Pulmonary artery endothelial cell (primary cell): ENCODE measurements at places on chromosomes 3 and 15. TPM values are rescaled to one million over a fixed set of nuclear protein-coding genes. Genes with fewer than 3 reads are reported as not detected.

Gene MBD4
- total RNA-seq, result 20.0 and 29.6 TPM in 2 replicates

Gene CMTM8
- total RNA-seq, result 2.6 and 2.8 TPM in 2 replicates

Gene TEX55
- not detected in 2 replicates for total RNA-seq

GRCh38 chr15:75151214-75152128, 50.2 kb upstream of the C15orf39 start:
- DNase-seq, result no peak

DNA sequence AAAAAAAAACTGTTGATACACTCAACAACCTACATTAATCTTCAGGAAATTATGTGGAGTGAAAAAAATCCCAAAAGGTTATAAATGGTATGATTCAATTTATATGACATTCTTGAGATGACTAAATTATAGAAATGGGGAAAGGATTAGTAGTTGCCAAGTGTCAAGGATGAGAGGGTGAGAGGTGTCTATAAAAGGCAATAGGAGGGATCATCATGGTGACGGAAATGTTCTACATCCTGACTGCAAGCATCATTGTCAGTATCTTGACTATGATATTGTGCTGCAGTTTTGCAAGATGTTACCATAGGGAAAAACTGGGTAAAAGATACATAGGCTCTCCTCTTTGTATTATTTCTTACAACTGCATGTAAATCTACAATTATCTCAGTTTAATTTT, 125.6 kb downstream of the FRMD5 start:
- no peak for DNase-seq

GRCh38 chr15:66772604-66773128, 70.6 kb downstream of the SMAD6 start:
- DNase-seq, result no peak

GRCh38 chr3:196236223-196236622, 19.9 kb downstream of the SLC51A start:
- DNase-seq, result no peak

GRCh38 chr3:140765246-140765645, 87.4 kb downstream of the TRIM42 start:
- no peak for DNase-seq

- no peak for DNase-seq
Measured at GRCh38 chr15:98416222-98416855, 232.0 kb upstream of the IGF1R start.

GRCh38 chr3:25259871-25260270, 168.2 kb upstream of the RARB start:
- no peak for DNase-seq

DNA sequence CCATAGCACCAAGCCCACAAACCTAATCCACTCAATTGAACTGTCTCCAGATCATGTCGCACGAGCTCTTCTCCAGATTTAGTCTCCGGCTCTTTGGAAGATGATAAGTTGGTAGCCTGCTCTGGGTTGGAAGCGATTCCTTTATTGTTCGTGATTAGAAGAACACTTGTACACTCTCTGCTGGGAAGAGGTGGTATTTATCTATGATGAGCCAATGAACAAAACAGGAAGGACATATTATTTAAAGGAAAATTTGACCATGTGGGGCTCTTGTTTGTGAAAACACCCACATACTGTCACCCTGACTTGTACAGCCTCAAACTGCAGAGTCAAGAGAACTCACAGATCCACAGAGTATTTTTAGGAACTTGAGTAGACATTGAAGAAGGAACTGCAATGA, 54.4 kb downstream of the MYZAP start:
- no peak for DNase-seq

- no peak for DNase-seq
Measured at GRCh38 chr3:194870394-194871110, 184.9 kb downstream of the FAM43A start.

GRCh38 chr3:58924578-58924977, 125.2 kb downstream of the CFAP20DC start:
- no peak for DNase-seq
